ENCODE measurements at places on chromosomes 6 and 20. TPM values are rescaled to one million over a fixed set of nuclear protein-coding genes. Genes with fewer than 3 reads are reported as not detected.

The PCIF1 gene
- total RNA-seq: 37.5 TPM

GRCh38 chr20:40931410-40932044, 97.1 kb upstream of the TOP1 start:
- no peak for DNase-seq

- DNase-seq: no peak
Measured at GRCh38 chr6:9186148-9186547, 750.8 kb upstream of the SLC35B3 start.

DNA sequence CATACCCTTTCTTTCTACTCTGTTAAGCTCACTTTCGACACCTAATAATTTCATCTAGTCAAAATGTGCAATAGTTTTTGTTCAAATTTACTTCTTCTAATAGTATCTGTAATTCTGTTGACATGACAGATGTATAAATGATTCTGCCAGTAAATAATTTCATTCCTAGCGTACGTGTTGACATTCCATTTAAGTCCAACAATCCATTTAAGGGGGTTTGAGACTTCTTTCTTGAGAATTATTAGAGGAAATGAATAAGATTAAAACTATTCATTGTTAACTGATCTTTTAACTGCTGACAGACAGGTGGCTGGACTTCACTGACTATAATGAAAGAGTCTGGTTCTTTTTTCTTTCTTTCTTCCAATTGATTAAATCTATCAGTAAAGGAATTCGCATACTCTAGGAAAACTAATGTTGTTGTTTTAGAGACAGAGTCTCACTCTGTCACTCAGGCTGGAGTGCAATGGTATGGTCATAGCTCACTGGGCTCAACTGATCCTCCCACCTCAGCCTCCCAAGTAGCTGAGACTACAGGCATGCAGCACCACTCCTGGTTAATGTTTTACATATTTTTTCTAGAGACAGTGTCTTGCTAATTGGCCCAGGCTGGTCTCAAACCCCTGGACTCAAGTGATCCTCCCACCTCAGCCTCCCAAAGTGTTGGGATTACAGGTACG, 55.9 kb downstream of the MAP3K5 start:
- DNase-seq: no peak

DNA sequence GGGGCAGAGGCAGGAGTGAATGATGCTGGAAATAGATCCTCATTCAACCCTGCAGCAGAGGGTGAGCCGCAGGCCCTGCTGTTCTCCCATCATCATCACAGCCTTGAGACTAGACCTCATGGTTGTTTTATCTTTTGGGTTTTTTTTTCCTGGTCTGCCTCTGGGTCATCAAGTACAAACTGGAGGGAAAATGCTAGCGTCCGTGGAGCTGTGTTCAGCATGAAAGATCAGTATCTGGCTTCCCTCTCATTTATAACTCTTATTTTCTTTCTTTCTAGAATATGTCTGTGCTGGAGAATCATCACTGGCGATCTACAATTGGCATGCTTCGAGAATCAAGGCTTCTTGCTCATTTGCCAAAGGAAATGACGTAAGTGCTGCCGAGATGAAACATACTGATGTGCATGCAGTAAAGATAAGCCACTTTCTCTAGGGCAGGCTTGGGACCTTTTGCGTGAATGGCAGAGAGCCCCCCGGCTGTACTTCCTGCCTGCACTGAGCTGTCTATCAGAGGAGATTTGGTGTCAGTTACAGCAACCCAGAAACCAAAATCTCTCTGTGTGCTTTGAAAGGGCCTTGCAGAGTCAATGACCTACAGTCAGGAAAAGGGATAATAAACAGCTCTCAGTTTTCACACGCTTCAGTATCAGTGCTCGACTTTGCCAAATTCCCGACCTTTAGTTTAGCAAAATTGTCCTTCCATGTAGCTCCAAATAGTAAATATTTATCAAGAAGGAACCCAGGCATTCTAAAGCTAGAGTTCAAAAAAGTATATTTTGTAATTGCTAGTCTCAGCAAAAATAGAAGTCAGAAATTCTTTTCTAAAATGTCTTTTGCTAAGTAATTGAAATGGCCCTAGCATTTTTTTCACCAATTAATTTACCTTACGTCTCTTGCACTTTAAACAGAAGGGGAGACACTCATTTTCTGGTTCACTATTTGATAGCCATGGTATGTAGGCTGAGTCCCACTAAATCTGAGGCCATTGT, 76.3 kb downstream of the MTFR2 start:
- peak; percentile 50 for DNase-seq

DNA sequence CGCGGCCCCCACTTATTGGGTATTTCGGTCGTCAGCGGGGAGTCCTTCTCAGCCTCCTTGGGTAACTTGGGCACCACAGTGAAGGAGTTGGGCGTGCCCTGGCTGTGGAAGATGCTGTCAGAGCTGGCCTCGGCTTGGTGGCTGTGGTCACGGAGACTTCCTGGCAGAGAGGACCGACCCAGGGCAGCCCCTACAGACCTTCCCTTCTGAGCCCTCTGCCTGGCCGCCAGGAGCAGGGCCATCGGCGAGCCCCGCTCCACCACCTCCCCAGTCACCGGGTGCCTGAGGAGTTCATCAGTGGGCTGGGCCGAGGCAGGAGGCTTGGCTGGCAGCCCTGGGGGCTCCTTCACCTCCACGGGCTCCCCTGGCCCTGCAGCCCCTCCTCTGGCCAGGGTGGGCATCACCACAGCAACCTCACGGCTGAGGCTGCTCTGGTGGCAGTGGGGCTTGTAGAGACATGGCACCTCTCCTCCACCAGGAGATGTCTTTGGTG, 37.2 kb downstream of the C6orf132 start:
- no peak for DNase-seq

All from ureter (tissue), 1 donor.